ENCODE measurements at places on chromosomes 13 and 19.

DNA sequence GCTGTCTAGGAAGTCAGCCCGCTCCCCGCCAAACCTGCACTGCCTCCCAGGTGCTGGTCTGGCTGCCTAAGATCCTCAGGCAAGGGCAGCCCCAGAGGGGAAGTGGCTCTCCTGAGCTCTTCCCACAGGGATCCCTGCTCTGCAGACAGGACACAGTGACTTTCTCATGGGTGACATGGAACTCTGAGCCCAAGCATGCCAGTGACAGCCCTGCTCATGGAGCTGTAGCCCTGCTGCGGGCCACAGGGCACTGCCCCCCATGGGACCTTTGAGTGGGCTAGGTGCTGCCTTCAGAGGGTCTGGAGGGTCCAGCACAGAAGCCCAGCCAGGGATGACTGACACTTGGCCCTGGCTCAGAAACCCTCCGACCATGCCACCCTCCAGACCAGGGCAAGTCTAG, 109.1 kb downstream of the TUBA3C start:
- DNase-seq: no peak

GRCh38 chr13:91816263-91816807, 417.9 kb downstream of the GPC5 start:
- DNase-seq: no peak

DNA sequence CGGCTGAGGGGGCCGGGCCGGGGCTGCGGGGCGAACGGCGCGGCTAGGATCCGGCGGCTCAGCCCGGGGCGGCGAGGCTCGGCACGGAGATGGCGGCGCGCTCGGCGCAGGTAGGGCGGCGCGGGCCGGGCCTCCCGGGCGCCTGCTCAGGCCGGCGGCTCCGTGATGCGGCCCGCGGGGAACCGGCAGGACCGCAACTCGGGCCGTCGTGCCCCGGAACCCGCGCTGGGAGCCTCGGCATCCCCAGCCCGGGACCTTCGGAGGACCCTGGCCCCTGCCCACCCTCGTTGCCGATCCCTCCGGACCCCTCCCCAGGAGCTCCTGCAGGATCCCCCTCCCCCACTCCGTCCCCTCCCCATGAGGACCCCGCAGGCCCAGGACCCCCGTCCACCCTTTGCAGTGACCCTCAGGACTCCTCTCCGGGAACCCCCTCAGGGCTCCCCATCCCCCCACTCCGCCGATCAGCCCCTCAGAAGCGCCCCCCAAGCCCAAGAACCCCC, 304 bp downstream of the EVI5L start:
- no peak for DNase-seq

- no peak for DNase-seq
Measured at GRCh38 chr13:82501834-82502233, 1380.4 kb downstream of the SLITRK1 start.

- no peak for DNase-seq
Measured at GRCh38 chr13:31007417-31007816, 75.0 kb downstream of the TEX26 start.

- no peak for DNase-seq
Measured at GRCh38 chr13:24716446-24716845, 36.2 kb downstream of the ATP12A start.

DNA sequence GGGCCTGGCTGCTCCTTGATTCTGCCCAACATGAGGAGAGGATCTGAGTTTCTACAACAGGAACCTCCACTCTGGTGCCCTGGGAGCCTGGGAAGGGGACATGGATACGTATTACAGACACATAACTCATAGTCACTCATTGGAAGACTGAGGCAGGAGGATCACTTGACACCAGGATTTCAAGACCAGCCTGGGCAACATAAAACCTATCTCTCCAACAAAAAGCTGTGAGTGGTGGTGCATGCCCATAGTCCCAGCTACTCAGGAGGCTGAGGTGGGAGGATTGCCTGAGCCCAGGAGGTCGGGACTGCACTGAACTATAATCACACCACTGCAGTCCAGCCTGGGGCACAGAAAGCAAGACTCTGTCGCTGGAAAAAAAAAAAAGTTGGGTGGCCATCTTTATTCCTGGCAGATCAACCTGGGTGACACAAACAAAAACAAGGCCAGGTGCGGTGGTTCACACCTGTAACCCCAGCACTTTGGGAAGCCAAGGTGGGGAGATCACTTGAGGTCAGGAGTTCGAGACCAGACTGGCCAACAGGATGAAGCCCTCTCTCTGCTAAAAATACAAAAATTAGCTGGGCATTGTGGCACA, 1.1 kb upstream of the KLF1 start:
- no peak for DNase-seq

GRCh38 chr13:94674609-94675348, 37.6 kb downstream of the SOX21 start:
- no peak for DNase-seq

- no peak for DNase-seq
Measured at GRCh38 chr13:36086117-36086516, 45.1 kb downstream of the DCLK1 start.

DNA sequence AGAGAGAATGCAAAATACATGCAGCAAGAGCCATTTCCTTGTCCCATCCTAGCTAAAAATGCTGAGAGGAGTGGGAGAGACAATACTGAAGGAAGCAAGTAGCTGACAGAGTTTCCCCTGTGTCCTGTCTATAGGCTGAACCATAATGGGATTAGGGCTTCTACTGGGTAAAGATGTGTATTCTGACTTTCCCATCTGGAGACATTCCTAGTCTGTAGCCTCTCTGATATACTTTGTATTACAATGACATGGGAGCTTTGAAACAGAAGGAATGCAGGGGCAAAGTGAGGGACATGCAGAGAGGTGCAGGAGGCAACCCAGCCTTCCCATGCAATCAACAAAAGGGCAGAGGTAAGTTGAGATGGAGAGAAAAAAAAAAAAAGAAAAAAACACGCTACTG, 10.5 kb upstream of the GPC6 start:
- no peak for DNase-seq

DNA sequence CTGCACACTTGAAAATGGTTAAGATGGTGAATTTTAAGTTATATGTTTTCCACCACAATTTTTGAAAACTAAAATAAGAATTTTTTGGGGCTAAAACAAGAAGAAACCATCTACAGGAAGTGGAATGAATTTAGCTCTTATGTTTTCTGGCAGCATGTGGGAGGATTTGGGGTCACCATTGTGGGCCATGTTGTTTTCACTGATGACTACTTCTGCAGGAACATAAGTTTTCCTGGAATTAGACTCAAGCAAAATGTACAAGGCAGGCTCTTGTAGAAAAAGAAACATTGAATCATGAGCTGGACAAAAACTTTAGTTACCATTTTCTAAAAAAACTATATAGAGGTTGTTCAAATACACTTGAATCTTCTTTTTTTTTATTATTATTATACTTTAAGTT, 125.3 kb upstream of the C1QTNF9B start:
- no peak for DNase-seq

- DNase-seq: no peak
Measured at GRCh38 chr19:50831026-50831396, 2.4 kb downstream of the KLK15 start.
